NCI-H187 (cell line): ENCODE measurements at places on chromosomes 2 and 18.

DNA sequence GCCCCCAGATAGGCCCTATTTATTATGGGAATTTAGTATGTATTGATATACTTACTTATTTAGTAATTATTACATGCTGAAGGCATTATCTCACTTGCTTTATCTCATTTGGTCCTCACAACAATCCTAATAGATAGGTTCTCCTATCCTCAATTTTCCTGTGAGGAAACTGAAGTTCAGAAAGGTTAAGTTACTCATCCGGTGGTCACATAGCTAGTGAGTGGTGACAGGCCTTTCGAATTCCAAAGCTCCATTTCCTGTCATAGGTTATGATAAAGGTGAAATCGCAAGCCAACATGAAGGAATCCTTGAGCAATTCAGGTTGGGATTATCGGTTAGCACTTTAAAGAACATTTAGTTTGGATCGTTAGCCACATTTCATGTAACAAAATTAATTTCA, 33.3 kb downstream of the NAB1 start:
- no peak for DNase-seq

GRCh38 chr2:230691005-230691647, 21.5 kb upstream of the CAB39 start:
- DNase-seq = no peak

DNA sequence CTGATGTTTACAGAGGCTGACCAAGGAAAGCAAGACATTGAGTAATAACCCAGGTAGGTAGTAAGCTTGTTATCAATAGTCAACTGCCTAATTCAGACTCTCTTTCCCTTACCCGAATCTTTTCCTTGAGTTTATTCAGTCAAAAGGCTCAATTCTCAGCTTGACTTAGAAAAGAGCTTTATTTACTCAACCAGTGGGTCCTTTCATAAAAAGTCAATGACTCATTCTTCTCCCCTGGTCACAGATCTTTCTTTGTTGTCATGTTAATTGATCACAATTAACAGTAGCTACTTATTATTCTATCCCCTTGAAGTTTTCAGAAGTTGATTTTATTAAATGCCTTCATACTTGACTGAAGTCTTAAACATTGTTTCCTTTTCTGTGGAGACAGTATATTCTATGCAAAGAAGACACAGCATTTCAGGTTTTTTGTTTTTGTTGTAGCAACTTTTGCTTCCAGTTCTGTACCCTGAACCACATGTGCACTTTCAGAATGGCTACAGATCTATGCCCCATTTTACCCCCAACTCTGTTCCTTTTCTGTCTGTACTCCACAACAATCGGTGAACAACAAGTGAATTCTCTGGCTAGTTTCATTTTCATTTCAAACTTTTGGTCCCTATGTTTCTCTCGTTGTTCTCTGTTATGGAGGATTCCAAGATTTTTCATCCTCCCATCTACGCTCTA, 428.3 kb downstream of the NCKAP5 start:
- DNase-seq = no peak

DNA sequence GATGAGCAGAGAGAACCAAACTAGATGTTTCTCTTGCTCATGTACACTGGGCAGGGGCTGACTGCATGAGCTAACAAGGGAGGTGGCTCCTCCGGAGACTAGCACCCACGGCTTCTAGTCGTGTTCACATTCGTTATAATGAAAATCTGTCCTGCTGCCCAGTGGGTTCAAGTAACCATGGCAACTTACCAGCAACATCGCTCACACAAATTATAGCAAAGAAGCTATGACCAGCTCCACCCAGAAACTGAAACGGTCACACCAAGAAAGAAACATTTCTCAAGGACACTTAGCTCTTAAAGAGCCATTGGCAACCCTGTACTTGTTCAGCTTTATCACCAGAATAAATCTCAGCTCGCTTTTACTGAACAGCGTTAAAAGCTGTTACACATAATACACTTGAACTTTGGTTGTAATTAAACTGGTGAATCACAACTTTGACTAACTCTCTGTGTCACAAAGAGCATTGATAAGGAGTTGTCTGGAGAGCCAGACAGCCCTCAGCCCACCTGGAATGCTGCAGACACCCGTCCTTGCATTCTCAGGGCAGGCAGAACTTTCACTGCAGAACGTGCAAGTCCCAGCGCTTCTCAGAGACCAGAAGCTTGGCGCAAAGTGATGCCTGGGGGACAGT, 141.2 kb downstream of the PID1 start:
- no peak for DNase-seq

DNA sequence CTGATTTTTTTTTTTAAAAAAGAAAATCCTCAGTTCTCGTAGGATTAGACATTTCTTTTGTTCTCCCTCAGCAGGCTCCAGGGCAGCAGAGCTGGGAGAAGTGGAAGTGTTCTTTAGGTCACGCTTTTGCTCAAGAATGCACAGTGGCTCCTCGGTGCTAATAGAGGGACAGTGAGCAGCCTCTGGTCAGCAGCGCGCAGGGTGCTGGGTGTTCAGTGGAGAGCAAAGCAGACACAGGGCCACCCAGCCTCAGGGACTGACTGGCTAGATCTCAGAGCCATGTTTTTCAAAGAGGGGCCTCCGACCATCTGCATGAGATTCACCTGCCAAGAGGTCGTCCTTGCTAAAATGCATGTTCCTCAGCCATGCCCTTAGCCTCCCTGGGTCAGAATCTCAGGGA, 218.8 kb downstream of the HAUS1 start:
- DNase-seq = no peak

GRCh38 chr2:232744963-232745362, 31.4 kb downstream of the KCNJ13 start:
- DNase-seq = no peak

- DNase-seq = no peak
These were observed 23.9 kb upstream of the SCYGR5 start for GRCh38 chr2:227642656-227643055.

DNA sequence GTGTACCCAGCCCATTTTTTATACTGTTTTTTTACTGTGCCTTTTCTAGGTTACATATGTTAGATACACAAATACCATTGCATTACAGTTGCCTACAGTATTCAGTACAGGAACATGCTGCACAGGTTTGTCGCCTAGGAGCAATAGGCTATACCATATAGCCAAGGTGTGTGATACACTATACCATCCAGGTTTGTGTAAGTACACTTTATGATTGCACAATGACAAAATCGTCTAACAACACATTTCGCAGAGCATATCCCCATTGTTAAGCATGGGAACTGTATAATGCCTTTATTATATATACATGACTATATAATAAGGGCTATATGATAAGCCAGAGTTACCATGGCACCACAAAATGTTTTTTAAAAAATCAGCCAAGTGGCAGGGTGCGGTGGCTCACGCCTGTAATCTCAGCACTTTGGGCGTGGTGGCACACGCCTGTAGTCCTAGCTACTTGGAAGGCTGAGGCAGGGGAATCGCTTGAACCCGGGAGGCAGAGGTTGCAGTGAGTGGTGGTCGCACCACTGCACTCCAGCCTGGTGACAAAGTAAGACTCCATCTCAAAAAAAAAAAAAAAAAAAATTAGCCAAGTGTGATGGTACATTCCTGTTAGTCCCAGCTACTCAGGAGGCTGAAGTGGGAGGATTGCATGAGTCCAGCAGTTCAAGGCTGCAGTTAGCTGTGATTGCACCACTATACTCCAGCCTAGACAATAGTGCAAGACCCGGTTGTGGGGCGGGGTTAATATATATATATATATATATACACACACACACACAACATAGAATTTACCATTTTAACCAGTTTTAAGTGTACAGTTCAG, 2.8 kb upstream of the CENPA start:
- DNase-seq = no peak

DNA sequence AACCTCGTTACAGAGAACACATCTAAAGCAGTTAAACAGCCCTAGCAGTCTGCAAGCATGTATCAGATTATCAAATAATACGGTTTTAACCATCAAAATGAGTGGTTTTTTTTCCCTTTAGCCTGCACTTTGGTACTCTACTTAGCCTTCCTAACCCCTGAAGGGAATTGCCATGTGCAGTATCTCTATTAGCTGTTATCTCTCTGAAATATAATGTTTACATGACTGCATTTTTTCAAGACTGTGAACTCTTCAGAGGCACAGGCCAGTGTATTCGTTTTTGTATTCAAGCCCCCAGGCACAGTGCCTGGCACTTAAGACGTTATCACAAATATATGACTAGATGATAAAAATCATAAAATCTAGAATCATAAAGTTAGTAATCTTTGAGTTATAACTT, 509.5 kb downstream of the PARD3B start:
- no peak for DNase-seq

DNA sequence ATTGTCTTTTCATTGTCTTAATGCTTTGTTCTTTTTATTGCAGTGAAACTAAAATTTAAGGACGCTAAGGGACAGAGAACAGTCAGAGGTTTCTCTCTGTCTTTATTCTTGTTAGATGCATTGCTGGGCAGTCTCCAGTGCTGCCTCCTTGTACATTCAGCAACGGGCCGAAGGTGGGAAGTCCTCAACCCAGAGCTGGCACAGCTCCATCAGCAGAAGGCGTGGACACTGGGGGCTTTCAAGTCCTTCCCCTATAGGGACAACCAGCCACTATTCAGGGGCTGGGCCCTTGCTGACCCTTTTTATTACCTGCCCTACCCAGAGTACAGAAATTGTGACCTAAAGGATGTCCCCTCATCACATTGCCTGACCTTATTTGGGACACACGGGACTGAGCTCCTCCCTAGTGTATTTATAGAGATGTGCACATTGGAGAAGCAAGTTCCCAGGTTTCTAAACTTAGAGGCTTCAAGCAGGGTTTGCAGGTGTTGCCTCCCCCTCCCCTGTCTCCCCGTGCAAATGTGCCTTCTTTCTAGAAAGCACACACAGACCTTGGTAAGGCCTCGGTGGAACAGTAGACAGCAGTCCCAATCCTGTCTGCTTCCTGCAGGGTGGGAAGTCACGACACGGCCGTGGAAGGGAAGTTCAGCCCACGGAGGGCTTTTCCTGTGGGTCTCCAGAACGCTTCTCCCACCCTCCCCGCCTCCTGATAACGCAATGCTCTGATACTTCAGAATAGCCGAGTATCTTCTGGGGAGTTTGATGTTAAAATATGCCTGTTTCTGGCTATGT, 68.2 kb downstream of the ZCCHC2 start:
- no peak for DNase-seq

GRCh38 chr18:49802623-49803022, 10.7 kb downstream of the ACAA2 start:
- DNase-seq = no peak

- no peak for DNase-seq
These were observed 25.7 kb upstream of the ID2 start for GRCh38 chr2:8656160-8656641.

DNA sequence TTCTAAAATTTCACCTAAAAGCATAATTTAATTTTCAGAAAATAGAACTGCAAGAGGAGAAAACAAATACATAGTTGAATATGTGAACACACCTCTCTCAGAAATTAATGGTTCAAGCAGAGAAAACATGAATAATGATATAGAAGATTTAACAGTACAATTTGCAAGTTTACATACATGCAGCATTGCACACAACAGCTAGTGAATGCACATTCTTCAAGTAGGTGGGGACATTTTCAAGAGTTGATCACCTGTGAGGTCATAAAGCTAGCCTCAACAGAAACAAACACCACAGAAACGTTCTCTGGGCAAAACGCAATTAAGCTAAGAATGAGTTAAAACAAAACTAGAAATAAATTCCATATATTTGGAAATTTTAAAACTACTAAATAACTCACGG, 38.1 kb downstream of the TMEM200C start:
- no peak for DNase-seq

DNA sequence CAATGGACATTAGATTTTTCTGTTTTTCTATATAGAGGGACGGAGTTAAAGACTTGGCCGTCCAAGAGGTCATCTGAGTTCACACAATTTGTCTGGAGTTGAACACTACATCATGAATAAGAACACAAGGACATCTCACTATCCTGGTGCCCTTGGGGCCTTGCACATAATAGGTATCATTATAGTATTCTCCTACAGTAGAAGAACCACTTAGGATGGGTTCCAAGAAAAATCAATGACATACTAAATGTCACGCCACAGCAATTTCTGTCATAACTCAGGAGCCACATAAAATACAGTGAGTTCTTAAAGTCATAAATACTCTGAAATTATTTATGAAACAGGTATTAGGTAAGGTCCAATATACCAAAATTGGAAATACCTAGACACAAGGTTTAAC, 154.4 kb downstream of the NCKAP5 start:
- DNase-seq = no peak

DNA sequence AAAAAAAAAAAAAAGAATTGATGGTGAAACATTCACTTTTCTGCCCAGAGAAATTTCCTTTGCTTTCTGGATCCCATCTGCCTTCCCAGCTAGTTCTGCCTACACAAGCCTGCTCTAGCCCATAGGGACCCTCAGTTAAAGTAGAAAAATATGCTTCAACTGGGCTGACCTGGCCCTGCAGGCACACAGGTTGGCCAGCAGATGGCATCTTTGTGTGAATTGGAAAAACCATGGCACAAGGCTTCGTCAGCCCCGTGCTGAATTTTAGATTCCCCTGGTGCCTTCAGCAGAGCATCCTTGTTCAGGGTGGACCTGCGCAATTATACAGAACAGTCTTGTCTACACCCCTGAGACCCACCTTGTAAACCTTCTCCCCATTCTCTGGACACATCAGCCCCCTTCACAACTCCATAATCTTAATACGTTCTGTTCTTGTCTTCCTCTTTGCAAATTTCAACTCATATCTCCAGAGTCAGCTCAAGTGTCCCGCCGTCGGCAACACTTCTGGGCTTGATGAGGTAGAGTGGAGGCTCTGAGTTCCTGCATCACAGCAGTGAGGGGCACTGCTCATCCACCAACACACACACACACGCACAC, 114.5 kb downstream of the INSIG2 start:
- no peak for DNase-seq

GRCh38 chr2:145184741-145185651, 665.1 kb upstream of the ZEB2 start:
- no peak for DNase-seq

GRCh38 chr2:159617646-159618045, 1.3 kb upstream of the BAZ2B start:
- DNase-seq = no peak

GRCh38 chr2:120308038-120308910, 37.7 kb upstream of the INHBB start:
- DNase-seq = no peak
